Glutamatergic neuron (in vitro differentiated cells): ENCODE measurements at places on chromosomes 16 and 17. TPM values are rescaled to one million over a fixed set of nuclear protein-coding genes. Genes with fewer than 3 reads are reported as not detected.

The ASPHD1 gene
- total RNA-seq = 56.4 TPM

The PIRT gene
- 0.32 TPM for total RNA-seq

The KRTAP16-1 gene
- not detected for total RNA-seq

The EPN2 gene
- total RNA-seq = 45.2 TPM

DNA sequence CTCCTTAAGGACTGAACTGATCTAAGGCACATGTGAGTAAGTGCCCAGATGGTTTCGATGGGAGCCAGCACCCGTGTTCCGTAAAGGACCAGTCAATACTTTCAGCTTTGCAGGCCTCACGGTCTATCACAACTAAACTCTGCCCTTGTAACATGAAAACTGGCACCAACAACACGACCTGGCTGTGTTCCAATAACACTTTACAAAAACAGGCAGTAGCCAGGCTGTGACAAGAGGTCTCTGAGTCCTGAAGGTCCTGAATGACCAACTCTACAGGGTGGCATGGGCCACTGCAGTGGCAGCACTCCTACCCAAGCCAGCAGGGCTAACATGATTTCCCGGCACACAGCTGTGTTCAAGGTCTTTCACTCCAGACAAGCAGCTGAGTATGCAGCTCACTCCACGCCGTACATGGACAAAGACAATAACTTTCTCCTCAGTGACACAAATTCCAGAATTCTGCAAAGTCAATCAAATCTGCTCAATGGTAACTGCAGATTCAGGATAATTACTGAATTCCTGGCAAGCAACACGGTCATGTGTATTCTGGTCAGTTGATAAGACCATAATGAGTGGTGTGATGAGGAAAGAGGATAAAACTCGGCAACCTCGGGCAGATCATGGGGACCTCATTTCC lies 15.3 kb downstream of the NPLOC4 start:
- DNase-seq = no peak

GRCh38 chr17:74862108-74862901 lies 2.6 kb upstream of the GRIN2C start:
- DNase-seq = peak; percentile 86

DNA sequence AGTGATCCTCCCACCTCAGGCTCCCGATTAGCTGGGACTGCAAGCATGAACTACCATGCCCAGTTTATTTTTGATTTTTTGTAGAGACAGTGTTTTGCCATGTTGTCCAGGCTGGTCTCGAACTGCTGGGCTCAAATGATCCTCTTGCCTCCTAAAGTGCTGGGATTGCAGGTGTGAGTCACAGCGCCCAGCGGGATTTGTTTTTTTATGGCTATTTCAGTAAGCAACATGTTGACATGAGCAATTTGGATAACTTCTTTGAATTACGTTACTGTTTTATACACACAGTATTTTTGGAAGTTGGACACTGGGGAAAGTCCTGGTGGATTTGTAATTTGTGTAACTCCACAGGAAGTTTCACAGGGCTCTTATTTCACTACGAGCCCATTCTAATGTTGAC lies 18.5 kb upstream of the RHOT1 start:
- DNase-seq = no peak

- DNase-seq = no peak
Observed at GRCh38 chr17:45925311-45925710, 31.0 kb downstream of the MAPT start.

- no peak for DNase-seq
Observed at GRCh38 chr17:64200080-64201032, 62.7 kb downstream of the TEX2 start.

DNA sequence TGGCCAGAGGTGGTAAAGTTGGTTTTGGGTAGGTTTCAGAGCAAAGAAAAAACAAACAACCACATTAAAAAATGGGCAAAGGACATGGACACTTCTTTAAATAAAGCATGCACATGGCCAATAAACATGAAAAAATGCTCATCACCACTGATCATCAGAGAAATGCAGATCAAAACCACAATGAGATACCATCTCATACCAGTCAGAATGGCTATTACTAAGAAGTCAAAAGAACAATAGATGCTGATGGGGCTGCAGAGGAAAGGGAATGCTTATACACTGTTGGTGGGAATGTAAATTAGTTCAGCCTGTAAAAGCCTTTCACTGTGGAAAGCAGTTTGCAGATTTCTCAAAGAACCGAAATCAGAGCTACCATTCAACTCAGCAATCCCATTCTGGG lies 598.4 kb upstream of the SOX9 start:
- no peak for DNase-seq

DNA sequence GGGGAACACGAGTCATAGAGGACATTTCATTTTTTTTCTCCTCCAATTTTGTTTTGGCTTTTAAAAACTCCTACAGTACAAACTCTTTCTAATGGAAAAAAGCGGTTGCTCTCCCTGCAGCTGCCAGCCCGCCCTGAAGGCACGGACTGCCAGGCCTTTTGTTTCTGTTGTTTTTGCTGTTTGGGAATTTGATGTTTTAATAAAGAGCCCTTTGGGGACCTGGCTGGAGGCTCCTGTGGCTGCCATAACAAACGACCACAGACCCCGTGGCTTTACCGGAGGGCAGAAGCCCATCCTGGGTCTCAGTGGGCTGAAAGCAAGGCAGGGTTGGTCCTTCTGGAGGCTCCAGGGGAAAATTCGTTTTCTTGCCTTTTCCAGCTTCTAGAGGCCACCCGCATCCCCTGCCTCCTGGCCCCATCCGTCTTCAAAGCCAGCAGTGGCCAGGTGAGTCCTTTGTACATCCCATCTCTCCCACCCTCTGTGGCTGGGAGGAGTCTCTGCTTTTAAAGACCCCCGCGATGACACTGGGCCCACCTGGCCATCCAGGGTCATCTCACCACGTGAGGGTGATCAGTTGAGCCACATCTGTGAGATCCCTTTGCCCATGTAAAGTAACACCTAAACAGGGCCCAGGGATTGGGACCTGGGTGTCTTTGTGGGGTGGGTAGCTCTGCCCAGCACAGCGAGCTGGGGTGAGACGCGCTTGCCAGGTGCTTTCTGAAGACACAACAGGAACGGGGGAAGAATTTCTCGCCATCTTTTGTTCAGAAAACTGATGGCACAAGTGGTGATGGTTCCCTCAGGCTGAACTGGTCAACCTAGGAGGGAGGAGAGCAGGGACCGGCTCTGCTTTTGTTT lies 113.9 kb downstream of the BANP start:
- no peak for DNase-seq

DNA sequence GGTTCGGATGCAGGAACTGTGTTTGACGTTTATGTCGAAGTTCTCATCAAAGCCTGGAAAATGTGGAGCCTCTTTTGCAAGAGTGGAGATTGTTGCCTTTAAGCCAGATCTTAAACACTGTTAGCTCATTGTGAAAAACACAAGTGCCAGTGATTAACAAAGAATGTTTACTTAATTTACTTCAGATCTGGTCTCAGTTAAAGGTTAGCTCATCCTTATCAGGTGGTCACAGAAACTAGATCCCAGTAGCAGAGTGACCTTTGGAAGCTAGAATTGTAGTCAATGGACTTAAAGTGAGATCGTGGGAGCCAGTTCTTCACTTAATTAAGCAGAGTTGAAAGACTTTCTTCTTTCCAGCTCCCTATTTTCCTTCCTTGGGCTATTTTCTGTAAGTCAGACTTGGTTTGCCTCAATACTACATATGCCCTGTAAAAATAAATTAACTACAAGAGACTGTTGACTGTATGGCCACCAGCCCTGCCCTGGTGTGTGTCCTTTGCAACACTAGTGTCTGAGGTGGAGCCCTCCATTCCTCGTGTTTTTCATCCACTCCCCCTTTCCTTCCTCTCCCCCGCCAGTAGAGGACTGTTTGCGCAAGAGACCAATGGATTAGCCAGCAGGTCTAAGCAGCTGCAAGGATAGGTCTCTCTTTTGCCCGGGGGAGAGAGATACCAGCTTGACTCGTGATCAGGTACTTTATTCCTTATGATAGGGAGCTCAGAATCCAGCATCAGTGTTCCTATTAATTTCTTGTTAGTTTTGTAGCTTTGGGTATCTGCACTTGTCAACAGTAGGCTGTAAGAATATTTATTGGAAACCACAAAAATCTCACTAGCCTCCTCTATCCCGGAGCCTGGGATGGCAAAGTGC lies 20.2 kb downstream of the FBXO39 start:
- no peak for DNase-seq

GRCh38 chr16:3349175-3349574 lies 6.5 kb upstream of the OR2C1 start:
- DNase-seq = no peak

DNA sequence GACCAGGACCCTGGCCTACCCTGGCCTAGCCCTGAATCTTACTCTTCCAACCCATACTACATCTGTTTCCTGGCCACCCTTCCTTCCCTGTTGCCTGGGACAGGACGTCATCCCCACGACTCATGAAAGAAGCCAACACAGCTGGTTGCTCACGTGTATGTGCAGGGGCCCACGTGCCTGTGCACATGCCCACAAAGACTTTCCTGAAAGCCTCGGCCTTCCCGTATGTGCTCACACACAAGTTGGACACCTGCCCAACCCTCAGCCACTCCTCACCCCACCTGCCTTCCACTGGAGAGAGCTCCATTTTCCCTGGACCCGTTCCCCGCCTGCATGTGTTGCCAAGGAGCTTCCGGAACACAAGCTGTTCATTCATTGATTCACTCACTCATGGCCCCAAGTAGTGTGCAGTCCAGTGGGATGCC lies 7.0 kb downstream of the PLXDC1 start:
- DNase-seq = no peak

DNA sequence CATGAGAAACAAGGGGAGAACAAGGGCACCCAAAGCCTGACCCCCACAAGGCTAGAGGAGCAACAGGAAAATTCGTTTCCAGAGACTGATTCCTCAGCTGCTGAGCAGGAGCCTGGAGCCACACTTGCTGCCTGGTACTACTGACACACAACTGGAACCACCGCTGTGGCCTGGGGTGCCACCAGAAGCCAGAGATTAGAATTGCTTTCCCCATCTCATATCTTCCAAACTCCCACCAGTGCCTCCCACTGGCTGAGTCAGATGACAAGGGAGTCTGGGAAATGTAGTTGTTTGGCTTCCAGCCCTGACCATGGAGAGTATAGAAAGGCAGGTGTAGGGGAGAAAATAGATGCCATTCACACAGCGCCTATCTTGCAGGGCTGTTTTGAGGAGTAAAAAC lies 4.1 kb upstream of the TMEM11 start:
- DNase-seq = no peak

- DNase-seq = no peak
Observed at GRCh38 chr17:21286066-21286770, 1.7 kb downstream of the MAP2K3 start.

DNA sequence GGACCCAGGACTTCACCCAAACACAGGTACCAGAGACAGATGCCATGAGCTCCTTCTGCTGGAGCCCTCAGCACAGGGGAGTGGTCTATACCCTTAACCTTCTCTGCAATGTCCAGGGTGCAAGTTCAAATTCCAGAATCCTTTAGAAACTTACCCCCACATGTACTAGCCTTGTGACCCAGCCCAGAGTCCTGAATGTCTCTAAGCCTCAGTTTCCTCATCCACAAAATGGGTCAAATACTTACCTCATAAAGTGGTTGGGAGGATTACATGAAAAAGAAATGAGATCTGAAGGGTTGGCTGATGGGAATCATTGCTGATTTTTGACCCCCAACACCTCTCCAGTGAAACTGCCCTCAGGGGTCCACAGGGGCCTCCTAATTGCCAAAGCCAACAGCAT lies 21.7 kb downstream of the COTL1 start:
- DNase-seq = no peak

DNA sequence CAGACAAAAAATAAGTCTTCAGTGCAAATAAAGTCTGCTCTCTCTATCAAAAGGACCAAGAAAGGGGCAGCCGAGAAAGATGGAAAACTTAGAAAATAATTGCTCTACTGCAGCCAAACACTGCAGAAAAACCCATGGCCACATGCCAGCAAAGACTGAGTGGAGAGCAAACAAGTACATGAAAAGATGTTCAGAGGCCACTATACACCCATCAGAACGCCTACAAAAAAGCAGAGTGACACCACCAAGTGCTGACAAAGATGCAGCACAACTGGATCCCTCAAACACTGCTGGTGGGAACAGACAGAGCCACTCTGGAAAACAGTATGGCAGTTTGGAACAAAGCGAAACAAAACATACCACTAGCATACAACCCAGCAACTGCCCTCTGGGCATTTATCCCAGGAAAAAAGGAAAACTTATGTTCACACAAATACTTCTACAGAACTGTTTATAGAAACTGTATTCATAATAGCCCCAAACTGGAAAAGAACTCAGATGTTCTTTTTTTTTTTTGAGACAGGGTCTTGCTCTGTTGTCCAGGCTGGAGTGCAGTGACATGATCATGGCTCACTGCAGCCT lies 36.7 kb downstream of the KIAA0753 start:
- DNase-seq = no peak

- no peak for DNase-seq
Observed at GRCh38 chr16:12166271-12166670, 189.7 kb downstream of the SNX29 start.

DNA sequence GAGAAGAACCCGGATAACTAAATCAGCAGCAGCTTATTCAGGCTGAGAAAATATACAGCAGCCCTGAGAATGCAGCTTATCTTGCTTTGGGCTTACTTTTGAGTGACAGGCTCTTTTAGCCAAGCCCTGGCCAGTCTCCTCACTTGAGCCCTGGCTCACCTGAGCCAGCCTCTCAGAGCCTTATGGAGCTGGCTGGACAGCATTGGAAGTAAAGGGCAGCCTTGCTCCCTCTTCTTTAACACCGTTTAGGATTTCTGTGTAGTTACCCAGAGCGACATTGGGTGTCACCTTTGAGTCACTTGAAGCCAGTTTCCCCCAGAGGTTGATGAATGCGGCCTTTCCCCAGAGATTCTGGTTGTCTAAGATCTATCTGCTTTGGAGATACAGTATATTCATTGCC lies 7.7 kb upstream of the NPIPB2 start:
- no peak for DNase-seq

- no peak for DNase-seq
Observed at GRCh38 chr16:48681520-48681919, 71.5 kb upstream of the N4BP1 start.

DNA sequence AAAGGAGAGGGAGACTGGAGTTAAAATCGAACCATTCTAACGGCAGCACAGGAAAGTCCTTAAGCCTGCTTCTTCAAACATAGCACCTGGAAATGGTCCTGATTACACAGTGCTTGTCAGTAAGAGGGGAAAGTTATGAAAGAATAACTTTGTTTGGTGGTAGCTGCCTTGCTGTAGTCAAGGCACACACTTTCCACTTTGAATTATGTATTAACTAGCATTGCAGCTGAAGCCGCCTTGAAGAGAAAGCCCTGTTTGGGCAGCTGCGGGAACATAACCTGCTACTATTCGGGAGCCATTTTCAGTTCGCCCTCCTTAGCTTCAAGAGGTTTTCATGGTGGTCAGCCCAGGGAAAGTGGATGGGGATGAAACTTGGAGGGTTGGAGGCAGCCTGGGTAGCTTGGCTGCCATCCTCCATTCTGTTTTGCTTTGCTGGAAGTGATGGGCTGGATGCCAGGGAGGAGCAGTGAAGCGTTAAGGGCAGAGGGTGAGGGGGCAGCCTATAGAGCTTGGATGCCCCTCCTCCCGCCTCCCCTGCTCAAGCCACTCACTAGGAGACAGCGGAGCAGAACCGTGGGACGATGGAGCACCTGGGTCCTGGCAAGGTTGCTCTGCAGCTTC lies 5.3 kb upstream of the HAS3 start:
- DNase-seq = no peak

GRCh38 chr17:67121316-67121891 lies 77.0 kb downstream of the CACNG1 start:
- no peak for DNase-seq

- DNase-seq = no peak
Observed at GRCh38 chr17:57234061-57234738, 22.1 kb upstream of the MSI2 start.

GRCh38 chr17:18143044-18143936 lies 34.7 kb downstream of the MYO15A start:
- no peak for DNase-seq
